COR-L47 (cell line): ENCODE measurements at places on chromosomes 7 and 10.

DNA sequence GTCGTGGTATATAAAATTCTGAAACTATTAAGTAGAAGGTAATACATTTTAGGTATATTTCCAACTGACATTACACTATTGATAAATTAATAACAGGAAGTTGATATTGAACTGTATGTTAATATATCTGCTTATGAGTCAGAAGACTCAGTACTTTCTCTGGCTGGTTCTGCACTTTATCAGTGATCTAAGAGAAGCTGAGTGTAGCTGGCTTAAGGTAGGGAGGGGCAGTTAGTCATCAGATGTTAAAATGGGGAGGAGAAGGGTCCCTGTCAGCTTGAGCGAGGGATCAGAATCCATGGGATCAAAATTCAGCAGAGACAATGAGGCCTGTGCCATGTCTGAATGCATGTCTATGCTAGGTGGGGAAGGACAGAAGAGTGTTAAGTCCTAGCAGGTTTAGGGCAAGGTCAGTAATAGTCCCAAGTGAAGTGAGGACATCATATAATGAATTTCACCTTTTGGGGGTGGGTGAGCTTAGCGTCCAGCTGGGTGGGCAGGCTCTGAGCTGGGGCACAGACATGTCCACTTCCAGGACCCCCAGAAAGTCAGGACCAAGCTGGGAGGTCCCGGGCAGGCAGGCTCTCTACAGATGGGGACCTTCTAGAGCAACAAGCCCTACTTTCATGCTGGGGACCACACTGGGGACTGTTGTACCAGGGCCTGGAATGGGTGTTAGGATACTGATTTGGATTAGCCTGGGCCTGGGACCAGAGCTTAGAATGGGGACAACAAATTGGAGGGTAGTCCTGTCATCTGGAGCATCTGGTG, 82.9 kb downstream of the WDFY4 start:
- no peak for DNase-seq

GRCh38 chr7:98420966-98421612, 20.2 kb upstream of the BAIAP2L1 start:
- DNase-seq = peak; percentile 78

GRCh38 chr7:99615989-99616358, 772 bp upstream of the ZSCAN25 start:
- no peak for DNase-seq

DNA sequence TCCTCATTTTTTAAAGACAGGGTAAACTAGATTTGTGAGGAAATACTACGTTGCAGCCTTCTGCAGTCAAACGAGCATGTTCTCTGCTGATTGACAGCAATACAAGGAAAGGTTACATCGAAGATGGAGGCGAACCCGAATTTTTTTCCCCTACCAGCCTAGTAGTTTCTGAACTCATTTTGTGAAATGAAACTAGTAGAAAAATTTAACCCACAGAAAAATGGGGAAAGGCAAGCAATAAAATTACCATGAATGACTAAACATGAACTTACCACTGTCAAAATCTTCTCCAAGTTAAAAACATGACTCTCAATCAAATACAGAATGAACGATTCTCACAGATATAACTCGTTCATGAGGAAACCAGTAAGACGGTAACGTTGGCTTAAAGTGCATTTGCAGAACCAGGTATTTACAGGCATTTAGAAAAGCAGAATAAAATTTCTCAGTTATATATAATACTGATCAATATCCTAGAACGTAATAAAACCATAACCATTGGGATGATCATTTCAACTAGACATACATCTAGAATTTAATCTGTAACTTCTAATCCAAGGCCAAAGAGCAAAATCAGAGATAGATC, 73.9 kb downstream of the CELF2 start:
- no peak for DNase-seq

- DNase-seq = peak; percentile 79
These were observed 110.6 kb upstream of the EFCAB10 start for GRCh38 chr7:105691680-105692564.
